ENCODE measurements at places on chromosomes 16 and 17.
A peak's percentile ranks its signal among the peaks of the same experiment; 100 is the strongest.

DNA sequence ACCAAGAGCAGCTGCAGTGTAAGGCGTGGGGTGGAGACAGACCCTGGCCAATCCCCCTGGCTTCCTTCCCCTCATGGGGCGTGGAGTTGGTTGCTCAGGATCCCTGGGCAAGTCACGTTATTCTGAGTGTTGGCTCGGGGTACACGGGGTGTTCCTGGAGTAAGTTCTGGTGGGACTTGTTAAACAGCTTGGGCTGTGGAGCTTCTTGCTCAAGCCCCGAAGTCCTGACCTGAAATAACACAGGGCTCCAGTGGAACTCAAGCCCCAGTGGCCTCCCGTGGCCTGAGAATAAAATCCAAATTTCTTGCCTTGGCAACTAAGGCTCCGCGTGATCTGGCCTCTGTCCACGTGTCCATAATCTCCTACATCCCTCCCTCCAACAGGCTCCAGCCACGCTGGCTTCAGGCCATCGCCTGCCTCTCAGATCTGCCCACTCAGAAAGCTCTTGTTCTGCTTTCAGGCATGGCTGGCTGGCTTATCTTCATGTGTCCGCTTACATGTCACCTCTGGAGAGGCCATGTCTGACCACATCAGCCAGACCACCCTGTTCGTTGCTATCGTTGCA is 49.3 kb upstream of the BCO1 start:
- no peak overlapping the region for H3K4me3 ChIP-seq
- DNase-seq, result no peak
- H3K36me3 ChIP-seq, result no peaks in the 10 kb centered on the region

DNA sequence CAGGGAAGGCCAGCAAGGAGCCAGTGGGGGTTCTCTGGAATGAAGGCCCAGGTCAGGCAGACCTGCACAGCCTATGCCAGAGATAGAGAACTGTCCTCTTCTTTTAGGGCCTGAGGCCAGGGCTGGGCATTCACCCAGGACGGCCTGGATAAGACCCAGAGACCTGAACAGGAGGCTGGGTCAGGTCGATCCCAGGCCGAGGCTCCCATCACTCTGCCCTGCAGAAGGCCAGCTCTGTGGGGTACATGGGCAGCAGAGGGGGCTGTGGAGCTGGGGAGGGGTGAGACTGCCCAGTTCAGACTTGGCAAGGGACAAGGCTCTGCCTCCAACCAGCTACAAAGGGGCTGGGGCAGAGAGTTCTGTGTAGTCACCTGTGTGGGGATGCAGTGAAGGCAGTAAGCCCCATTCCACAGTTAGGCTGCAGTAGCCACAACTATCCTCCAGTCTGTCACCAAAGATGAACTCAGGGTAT is 14.6 kb downstream of the HSD11B2 start:
- H3K27ac ChIP-seq, result peak overlapping the region; percentile 11
- peaks cover 28% of the 10 kb centered on the region for H3K4me1 ChIP-seq
- no peaks in the 10 kb centered on the region for H3K27me3 ChIP-seq
- no peak for DNase-seq
- no peak overlapping the region for H3K4me3 ChIP-seq

GRCh38 chr17:61414936-61415251 is 15.3 kb downstream of the TBX2 start:
- peaks cover 97% of the 10 kb centered on the region for H3K27me3 ChIP-seq
- peaks cover 29% of the 10 kb centered on the region for H3K4me1 ChIP-seq

DNA sequence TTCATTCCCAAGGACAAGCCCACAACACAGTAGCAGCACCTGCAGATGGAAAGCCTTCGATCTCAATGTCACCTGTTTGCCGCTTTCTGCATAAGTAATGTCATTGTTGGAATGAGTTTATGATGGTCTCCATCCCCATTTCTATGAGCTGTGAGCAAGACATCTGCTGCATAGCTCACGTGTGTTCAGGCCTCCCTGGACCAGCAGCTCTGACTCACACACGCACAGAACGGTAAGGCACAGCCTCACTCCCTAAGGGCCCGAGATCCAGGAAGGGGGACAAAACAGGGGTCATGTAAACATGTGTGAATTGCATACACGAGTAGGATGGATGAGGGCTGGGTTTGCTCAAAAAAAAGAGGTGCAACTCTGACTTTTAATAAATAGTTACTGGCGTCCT is 223.1 kb downstream of the SOX9 start:
- no peak overlapping the region for H3K4me3 ChIP-seq
- H3K27ac ChIP-seq, result no peak overlapping the region
- no peaks in the 10 kb centered on the region for H3K36me3 ChIP-seq
- H3K4me1 ChIP-seq, result no peaks in the 10 kb centered on the region
- no peak for DNase-seq
- H3K27me3 ChIP-seq, result no peaks in the 10 kb centered on the region

DNA sequence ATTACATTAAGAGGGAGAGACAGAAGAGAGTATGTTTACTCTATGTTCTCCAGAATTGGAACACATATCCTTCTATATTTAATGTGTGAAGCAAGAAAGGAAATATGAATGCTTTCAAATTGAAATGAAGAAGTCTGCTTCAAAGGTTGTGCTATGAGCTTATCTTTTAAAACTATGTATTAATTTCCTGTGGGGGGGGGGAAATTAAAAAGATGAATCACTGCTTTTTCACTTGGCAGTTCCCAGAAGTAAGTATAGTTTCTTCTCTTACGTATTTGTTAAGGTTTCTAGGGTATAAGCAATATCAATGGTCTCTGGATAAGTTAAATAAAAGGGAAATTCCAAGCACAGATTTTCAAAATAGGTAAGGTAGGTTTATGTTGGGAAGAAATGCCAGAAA is 7.0 kb downstream of the TERF2 start:
- no peaks in the 10 kb centered on the region for H3K4me1 ChIP-seq
- H3K27ac ChIP-seq, result no peak overlapping the region
- H3K36me3 ChIP-seq, result peaks cover 10% of the 10 kb centered on the region

- peak within 1 kb of the TSS; percentile 77 for H3K27ac ChIP-seq
- DNase-seq, result peak; percentile 82
- H3K36me3 ChIP-seq, result peaks cover 77% of the 10 kb centered on the region
- no peaks in the 10 kb centered on the region for H3K27me3 ChIP-seq
- peaks cover 16% of the 10 kb centered on the region for H3K4me1 ChIP-seq
- H3K4me3 ChIP-seq, result peak within 1 kb of the TSS; percentile 73
Measured at GRCh38 chr16:370443-370842, at the start of gene MRPL28. TSS of gene MRPL28 (minus strand) at chr16:370538. CDS start at chr16:370218, 320 bp downstream.

DNA sequence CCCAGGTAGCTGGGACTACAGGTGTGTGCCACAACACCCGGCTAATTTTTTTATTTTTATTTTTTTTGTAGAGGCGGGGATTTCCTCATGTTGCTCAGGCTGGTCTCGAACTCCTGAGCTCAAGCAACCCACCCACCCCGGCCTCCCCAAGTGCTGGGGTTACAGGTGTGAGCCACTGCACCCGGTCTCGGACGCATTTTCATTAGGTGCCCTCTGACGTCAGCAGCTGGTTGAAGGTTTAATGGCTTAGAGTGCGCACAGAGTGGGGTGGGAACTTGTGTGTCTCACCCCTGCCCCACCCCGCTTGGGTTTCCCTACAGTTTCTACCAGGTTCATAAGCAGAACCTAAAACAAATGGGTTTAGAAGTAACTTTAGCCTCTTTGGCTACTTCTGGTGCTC is 109.0 kb downstream of the N4BP1 start:
- no peaks in the 10 kb centered on the region for H3K27me3 ChIP-seq
- H3K27ac ChIP-seq, result peak overlapping the region; percentile 70
- peaks cover 30% of the 10 kb centered on the region for H3K4me1 ChIP-seq
- H3K36me3 ChIP-seq, result no peaks in the 10 kb centered on the region

GRCh38 chr17:57758654-57759053 is 13.6 kb upstream of the CCDC182 start:
- no peaks in the 10 kb centered on the region for H3K36me3 ChIP-seq
- no peak overlapping the region for H3K27ac ChIP-seq
- DNase-seq, result no peak
- no peaks in the 10 kb centered on the region for H3K4me1 ChIP-seq

GRCh38 chr17:56819431-56820145 is 14.1 kb downstream of the C17orf67 start:
- no peaks in the 10 kb centered on the region for H3K27me3 ChIP-seq
- H3K36me3 ChIP-seq, result no peaks in the 10 kb centered on the region
- no peak overlapping the region for H3K27ac ChIP-seq

- peaks cover 4% of the 10 kb centered on the region for H3K4me1 ChIP-seq
- H3K27me3 ChIP-seq, result no peaks in the 10 kb centered on the region
- no peak overlapping the region for H3K27ac ChIP-seq
Measured at GRCh38 chr17:31527606-31528005, 136.1 kb downstream of the RAB11FIP4 start.

GRCh38 chr16:4981473-4981872 is 23.3 kb downstream of the SEC14L5 start:
- no peak for DNase-seq
- no peaks in the 10 kb centered on the region for H3K4me1 ChIP-seq
- H3K27me3 ChIP-seq, result peaks cover 16% of the 10 kb centered on the region
- no peak overlapping the region for H3K27ac ChIP-seq

DNA sequence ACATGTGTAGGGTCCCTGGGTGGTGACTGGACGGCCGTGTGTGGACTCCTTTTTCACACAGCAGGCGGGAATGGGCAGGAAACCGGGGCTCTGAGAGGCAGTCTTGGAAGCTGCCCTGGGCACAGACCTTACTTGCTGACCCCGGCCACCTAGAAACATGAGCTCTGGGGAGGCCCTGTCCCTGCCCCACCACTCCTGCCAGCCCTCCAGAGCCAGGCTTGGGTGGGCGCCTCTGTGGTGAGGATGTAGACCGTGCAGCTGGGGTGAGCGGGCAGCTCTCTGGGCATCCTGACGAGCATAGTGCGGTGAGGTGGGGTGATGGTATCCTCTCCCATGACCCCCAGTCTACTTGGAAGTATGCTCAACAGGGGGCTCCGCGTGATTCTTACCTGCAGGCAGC is 121.3 kb downstream of the RAB11FIP4 start:
- no peaks in the 10 kb centered on the region for H3K27me3 ChIP-seq
- no peaks in the 10 kb centered on the region for H3K36me3 ChIP-seq
- no peak for DNase-seq
- peaks cover 38% of the 10 kb centered on the region for H3K4me1 ChIP-seq
